ACHN (cell line): ENCODE measurements at places on chromosomes 16 and 17.

DNA sequence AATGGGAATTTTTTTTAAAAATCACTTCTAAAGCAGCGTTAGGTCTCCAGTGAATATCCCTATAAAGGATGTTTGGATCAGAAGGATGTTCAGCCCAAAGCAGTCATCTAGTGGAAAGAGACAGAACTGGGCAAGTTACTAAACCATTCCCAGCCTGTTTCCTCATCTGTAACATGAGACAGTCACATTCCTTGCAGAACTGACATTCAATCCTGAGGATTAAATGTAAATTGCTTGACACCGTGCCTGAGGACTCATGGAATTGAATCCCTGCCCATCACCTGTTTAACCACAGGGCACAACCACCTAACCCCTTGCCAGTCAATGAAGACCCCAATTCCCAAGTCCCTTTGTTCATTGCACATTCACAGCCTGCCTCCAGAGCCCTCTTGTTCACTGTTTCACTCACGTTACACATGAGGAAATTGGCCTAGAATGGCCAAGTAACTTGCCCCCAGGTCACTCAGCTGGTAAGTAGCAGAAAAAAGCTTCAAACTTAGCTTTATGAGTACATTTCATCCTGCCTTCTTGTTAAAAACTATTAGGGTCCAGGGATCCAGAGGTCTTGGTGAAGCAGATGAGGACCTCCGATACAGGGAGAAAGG is 1.4 kb downstream of the CMTM2 start:
- DNase-seq, result peak; percentile 10

DNA sequence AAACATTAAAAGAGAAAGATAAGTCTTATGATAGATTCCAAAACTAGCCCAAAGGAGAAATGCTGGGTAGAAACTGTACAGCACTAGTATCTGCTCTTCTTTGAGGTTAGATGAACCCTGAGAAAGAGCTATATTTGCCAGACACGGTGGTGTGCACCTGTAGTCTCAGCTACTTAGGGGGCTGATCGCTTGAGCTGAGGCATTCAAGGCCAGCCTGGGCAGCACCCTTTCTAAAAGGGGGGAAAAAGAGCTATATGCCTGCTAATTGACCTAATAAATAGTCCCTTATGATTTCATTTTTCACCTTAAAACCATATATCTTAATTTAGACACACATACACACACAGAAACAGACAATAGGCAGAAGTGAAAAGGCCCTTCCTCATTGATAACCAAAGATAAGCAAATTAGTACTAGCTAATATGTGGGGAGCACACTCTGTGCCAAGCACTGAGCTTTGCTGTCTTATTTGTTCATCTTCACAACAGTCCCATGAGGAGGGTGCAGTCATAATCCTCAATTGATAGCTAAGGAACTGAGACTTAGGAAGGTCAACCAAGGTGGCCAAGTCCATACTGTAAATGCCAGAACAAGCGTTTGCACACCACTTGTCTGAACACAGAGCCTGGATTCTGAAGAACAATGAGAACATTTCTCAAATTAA is 56.6 kb upstream of the NLK start:
- DNase-seq, result no peak

DNA sequence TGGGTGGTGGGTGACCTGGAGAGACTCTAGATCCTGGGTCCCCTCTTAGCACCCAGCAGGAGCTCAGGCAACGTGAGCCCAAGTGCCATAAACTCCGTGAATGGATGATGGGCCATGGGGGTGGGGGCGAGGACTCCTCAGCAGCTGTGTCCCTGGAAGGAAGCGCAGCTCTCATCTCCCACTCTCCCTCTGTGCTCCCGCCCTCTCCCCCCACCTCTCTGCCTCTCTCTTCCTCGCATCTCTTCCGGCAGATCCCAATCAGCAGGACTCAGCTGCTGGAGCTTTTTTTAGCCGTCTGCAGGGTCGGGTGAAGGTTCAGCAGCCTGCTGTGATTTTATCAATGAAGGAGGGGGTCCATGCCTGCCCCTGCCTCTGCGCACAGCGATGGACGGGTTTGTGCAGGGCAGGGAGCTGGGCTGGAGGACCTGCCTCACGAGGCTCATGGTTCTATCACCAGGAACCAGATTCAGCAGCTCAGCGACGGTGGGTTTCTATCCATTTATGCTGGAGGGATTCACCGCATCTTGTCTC is 8.3 kb downstream of the CCR7 start:
- DNase-seq, result no peak

DNA sequence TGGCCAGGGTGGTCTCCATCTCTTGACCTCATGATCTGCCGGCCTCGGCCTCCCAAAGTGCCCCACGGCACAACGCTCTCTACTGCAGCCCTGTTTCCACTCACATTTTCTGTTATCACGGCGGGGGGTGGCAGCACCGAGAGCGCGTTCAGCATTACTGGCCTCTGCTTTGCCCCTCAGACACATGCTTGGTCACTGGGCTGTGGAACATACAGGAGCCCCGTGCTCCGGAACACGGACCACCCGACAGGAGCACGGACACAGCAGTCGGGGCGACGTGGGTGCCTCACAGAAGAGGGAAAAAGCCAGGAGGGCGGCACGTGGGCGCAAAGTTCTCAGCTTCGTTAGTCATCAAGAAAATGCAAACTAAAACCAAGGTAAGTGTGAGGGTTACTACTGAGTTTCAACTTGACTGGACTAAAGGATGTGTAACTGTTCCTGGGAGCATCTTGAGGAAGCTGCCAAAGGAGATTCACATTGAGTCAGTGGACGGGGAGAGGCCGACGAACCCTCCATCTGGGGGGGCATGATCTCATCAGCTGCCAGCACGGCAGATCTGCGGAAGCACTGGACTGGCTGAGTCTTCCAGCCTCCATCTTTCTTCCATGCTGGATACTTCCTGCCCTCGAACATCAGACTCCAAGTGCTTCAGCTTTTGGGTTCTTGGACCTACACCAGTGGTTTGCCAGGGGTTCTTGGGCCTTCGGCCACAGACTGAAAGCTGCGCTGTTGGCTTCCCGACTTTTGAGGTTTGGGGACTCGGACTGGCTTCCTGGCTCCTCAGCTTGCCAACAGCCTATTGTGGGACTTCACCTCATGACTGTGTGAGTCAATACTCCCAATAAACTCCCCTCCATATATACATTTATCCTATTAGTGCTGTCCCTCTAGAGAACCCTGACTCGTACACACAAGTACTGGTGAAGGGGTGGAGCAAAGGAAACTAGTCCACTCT is 106.8 kb downstream of the ZNF778 start:
- DNase-seq, result peak; percentile 49
